ENCODE measurements at places on chromosomes 1 and 21. TPM values are rescaled to one million over a fixed set of nuclear protein-coding genes. Genes with fewer than 3 reads are reported as not detected.

The GOLT1A gene
- total RNA-seq, result not detected

The KCNC4 gene
- total RNA-seq, result 1.2 TPM

The AJAP1 gene
- not detected for total RNA-seq

The SLAMF1 gene
- total RNA-seq, result not detected

The VANGL2 gene
- 1.7 TPM for total RNA-seq

The HHIPL2 gene
- 0.35 TPM for total RNA-seq

The CATSPERE gene
- total RNA-seq, result 1.3 TPM

The BRWD1 gene
- 42.2 TPM for total RNA-seq

The E2F2 gene
- total RNA-seq, result not detected

The PER3 gene
- 2.0 TPM for total RNA-seq

Measured in smooth muscle cell of the coronary artery (primary cell).